ENCODE measurements at places on chromosomes 7 and 10.

DNA sequence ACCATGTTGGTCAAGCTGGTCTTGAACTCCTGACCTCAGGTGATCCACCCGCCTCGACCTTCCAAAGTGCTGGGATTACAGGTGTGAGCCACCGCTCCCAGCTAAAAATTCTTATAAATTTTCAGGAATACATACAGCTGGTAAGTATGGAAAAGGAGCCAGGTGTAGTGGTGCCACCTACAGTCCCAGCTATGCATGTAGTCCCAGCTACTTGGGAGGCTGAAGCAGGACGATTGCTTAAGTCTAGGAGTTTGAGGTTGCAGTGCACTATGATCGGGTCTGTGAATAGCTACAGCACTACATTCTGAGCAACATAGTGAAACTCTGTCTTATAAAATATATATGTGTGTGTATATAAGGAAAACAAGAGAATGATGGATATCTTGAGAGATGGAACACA is 19.0 kb downstream of the LDB1 start:
- no peak for DNase-seq

DNA sequence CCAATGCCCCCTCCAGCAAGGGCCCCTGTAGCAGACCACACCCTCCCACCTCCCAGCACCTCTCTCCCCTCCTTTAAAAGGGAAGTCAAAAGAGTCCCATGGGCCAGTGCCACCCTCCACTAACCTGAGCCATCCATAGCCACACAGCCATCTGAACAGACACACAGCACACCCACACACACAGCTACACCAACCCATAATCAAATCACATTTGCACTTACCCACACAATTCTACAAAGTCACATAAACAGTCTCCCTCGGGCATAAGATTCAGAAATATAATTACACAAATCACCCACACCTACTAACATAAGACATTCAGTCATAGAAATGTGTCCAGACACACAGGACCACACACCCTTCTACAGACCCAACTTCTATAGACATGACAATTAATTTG is 96.3 kb downstream of the HIF1AN start:
- DNase-seq = no peak

- DNase-seq = no peak
Measured at GRCh38 chr7:106561666-106562411, 99.1 kb downstream of the CCDC71L start.

GRCh38 chr7:94877731-94878670 is 29.4 kb upstream of the PPP1R9A start:
- DNase-seq = no peak

DNA sequence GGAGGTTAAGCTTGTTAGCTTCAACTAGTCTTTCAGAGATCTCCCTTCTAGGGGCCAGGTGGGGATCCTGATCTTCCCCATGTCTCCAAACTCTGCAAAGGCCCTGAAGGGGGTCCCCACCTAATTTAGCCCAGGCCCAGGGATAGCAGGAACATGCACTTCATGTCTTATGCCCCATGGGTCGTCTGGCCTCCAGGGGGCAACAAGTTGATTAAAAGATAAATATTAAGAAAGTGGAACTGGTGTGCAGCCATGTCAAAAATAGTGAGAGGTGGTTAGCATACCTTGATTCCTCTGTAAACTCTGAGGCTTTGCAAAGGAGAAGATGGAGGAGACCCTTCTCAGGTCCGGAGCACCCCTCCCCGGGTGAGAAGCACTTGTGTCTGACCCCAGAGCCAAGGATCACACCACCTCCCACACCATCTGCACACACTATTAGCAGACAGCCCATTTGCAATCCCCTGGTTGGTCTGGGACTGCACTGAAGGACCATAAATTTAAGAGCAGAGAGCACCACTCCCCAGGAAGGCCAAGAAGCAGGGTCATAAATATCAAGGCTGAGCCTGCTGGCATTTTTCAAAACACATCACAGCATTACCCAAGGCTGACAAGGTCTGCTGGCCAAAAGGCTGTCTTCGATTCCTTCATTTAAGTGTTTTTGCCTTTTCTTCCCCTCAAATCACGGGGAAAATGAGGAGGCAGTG is 44.2 kb upstream of the LRRC18 start:
- DNase-seq = no peak

DNA sequence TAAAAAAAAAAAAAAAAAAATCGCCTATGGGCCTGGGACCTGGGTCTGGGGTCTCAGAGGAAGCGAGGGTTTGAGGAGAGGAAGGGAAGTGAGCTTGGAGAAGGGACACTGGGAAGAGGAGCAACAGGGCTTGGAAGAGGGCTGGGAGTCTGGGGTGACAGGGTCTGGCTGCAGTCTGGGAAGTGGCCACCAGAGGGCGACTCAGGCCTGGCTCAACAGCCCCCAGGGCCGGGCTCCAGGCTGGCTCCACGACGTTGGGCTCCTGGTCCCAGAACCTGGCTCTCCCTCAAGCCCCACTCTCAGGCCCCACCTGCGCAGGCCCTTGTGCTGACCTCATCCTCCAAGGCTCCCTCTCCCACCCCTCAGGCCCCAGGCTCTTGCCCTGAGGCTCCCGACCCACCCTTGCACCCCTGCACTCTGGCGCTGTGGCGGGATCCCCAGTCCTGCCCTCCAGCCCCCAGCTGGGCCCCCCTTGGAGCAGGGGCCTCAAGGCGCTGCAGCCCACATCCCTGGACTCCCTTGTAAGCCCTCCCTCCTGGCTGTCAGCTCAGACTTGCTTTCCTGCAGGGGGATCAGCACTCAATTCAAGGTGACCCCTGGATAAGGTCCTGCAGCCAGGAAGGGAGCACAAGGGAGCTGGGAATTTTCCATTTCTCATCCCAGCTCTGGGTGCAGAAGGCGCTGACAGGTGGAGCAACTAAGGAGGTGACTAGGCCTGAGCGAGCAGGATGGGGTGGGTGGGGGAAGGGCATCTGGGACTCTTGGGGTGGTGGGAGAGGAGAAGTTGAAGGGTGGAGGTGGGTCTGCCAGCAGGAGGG is 5.4 kb upstream of the SPACDR start:
- DNase-seq = peak; percentile 52

DNA sequence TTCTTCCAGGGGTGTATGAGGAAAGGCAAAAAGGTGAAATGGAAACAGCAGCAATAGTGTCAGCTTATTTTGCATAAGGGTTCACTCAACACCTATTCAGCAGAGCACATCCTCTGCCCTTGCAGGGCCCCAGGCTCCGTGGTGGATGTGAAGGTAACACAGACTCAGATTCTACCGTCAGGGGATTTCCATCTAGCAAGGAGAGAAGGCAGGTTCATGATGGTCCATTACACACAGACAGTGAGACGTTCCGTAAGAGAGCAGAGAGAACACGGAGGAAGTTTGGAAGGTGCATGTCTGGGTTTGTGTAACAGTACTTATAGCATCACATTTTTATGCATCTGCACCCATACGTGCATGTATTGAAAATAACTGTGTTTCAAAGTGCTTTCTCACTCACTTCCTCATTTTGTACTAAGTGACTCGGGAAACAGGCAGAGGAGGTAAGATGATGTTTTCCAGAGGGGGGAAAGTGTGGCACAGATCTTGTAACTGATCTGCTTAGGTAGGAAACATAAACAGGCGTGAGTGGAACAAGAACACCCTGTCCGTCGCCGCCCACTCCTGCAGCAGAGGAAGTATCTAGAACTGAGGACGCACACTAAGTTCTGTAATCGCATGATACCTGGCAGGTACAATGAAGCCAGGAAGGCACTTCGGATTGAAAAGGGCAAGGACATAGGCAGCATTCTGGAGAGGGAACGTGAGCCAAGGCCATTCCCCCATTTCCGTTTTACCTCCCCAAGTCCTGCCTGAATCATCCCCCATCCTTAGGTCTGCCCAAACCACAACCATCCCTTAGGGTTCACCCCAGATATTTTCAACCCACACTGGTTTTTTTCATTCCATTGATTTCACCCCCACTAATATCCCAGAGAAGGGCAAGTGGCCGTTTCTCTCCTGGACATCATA is 1.0 kb upstream of the ENO4 start:
- DNase-seq = no peak

GRCh38 chr7:45506059-45506458 is 68.1 kb upstream of the ADCY1 start:
- no peak for DNase-seq

DNA sequence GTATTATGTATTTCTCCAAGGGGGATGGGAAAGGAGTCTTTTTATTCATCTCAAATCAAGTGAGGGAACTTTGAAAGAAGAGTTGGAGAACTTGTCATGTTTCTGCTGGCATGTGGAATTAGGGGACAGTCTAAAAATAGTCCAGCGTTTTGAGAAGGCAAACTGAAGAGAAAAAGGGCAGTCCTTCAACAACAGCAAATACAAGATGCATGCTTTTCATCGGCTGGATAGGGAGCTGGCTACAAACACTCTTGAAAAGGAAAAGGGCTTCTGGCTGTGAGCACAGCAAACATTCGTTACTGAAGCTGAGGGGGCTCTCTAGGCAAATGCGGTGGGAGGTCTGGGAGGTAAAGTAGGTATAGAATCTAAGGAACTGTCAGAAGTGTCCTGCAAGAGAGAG is 91.9 kb downstream of the AHR start:
- no peak for DNase-seq
